SJSA1 (cell line): ENCODE measurements at places on chromosomes 6 and 20.

GRCh38 chr20:24077145-24077544 is 88.6 kb upstream of the GGTLC1 start:
- no peak for DNase-seq

DNA sequence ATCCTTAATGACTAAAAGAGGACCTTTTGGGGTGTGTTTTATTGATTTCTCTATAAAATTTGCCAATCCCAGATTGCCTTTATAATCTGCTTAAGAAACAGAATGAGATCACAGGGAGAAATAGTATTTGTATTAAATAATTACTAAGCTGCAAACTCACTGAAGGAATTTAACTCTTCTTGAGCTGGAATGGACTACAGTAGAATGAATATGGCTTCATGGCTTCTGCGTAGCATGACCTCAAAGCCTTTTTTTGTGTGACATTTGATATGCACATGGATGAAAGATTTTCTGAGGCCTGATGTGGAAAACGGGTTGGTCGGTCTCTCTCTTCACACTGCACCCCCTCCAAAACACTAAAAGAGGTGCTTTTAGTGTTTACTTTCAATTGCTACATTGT is 115.9 kb downstream of the QKI start:
- DNase-seq = no peak

DNA sequence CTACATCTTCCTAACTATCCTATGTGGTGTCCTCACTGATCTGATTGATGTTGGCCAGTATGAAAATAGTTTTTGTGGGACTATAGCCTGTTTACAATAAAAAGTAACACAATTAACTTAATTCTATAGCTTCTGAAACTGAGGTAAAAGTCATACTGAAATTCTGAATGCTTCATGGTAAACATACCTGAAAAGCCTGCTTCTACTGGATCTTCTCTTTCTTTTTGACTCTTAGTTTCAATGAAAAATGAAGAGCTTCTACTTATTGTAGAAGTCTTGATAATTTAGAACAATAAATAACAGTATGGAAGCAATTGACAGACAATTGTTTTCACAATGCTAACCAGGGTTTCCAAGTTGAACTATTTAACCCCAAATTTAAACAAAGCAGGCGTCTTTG is 383.9 kb upstream of the MMS22L start:
- DNase-seq = no peak

DNA sequence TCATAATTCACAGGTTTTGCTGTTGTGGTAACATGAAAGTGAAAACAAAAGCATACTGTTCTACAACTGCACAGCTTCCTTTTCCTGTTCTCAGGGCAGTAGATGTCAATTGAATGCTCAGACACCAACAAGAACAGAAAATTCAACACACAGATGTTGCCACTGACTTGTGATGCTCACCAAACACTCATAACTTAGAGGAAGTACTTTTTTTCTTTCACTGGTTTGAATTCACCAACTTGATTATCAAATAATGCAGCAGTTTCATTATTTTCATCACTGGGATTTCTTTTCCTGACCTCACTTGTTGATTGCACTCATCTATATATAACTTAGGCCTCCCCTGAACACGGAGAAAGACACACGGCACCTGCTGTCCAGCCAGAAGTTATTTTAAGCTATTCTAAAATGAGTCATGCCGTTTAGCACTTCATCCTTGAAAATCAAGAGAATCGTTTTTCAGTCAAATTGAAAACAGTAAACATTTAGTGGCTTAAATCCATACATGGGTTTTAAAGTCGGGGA is 949 bp downstream of the TXLNB start:
- no peak for DNase-seq

GRCh38 chr6:103750603-103751002 is 1109.1 kb downstream of the HACE1 start:
- DNase-seq = no peak

GRCh38 chr20:62507323-62507722 is 31.5 kb upstream of the GATA5 start:
- no peak for DNase-seq

GRCh38 chr6:101824551-101825345 is 431.2 kb downstream of the GRIK2 start:
- no peak for DNase-seq

DNA sequence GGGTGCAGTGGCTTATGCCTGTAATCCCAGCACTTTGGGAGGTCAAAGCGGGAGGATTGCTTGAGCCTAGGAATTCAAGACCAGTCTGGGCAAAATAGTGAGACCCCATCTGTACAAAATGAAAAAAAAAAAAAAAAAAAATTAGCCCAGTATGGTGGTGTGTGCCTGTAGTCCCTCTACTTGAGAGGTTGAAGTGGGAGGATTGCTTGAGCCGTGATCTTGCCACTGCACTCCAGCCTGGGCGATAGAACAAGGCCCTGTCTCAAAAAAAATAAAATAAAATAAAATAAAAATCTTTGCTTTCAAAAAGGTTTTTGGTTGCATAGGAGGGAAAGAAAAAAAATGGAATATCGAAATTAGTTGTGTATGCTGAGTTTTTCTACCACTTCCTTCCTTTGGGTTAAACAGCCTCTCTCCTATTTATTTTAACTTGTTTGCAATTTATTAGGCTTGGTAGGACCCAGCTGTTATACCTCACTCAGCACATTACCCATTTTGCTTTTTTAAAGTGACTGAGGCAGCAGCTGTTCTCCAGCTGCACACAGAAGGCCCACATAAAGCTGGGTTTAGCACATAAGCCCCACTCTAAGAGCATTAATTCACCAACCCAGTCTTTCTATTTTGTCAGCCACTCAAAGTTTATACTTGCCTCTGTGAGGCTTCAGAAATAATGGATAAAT is 152.3 kb downstream of the ZFAND3 start:
- DNase-seq = no peak

- no peak for DNase-seq
These were observed 32.2 kb downstream of the KIF25 start for GRCh38 chr6:168029459-168030217.

DNA sequence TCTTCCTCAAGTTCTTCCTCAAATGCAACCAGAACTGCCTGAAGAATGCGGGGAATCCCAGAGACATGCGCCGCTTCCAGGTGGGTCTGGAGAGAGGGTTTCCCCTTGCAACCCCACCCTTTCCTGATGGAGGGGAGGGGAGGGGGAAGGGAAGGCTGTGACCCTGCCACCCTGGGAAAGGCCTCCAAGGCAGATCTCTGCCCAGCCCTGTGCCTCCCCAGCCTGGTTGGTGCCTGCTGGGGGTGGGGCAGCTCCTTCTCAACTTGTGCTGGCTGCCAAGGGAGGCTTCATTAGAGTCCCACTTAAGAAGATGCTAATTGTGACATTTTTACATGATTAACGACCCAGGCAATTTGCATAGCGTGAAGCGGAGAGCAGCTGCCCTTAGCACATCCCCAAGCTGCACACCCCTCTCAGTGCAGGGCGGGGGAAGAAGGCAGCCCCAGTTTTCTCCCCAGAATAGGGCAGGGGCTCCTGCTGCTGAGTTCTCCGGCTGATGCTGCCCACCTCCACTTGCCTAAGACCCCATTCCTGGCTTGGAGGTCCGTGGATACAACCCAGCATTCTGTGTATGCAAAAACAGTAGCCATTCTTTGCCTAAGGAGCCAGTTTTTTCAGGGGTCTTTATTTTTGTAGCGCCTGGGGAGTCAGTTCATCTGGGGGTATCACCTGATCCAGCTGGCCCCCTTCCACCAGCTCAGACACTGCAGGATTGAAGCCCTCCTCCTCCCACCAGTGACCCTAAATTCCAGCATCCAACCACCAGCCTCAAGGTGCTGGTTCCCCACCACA is 51.7 kb downstream of the CPXM1 start:
- DNase-seq = peak; percentile 29

DNA sequence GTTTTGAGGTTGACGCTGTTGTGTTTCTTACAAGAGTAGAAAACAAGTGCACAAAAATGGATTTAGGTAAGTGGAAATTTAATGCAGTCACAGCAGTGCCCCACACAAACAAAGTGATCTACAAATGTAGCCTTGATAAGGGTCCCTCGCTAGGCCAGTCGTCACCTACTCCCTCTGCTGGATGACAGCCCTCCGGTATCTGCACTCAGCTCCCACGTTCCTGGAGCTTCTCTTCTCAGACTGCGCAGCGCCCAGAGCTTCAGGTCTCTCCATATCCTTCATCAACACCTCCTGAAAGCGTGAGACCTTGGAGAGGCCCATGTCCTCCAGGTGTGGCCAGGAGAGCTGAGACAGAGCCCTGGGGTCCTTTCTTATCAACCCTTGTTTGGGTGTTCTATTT is 58.3 kb upstream of the MAP3K4 start:
- DNase-seq = no peak

DNA sequence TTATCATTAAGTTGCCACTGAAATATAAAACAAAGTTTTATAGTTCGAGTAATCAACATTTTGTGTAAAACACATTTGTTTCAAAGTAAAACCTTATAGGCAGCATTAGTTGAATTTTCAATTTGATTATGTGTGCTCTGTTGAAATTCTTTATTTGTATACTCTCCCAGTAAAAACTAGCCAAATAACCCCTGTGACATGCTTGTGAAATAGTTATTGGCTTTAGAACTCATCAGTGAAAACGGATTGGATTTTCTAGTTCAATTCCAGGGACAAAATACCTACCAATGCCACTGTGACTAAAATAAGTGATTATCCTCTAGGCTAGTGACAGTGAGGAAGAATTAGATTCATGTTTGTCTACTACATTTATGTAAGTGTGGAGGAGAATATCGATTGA is 212.9 kb downstream of the TMEM200A start:
- no peak for DNase-seq
